ENCODE measurements at places on chromosomes 3 and 15.

DNA sequence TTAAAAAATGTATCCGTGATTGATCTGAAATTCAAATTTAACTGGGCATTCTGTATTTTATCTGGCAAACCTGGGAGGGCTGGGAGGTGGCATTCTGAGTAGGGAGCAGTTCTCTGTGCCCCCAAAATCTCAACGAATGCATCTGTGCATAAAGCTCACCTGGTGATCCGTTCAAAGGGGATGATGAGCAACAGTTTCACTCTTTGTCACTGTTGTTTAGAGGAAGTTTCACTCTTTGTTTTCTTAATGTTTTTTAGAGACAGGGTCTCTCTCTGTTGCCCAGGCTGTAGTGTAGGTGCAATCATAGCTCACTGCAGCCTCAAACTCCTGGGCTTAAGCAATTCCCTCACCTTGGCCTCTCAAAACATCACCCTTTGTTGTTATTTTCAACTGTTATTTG is 186.7 kb downstream of the SSR3 start:
- no peak for DNase-seq

- DNase-seq, result no peak
These were observed 7.3 kb downstream of the SRPRB start for GRCh38 chr3:133812872-133813271.

DNA sequence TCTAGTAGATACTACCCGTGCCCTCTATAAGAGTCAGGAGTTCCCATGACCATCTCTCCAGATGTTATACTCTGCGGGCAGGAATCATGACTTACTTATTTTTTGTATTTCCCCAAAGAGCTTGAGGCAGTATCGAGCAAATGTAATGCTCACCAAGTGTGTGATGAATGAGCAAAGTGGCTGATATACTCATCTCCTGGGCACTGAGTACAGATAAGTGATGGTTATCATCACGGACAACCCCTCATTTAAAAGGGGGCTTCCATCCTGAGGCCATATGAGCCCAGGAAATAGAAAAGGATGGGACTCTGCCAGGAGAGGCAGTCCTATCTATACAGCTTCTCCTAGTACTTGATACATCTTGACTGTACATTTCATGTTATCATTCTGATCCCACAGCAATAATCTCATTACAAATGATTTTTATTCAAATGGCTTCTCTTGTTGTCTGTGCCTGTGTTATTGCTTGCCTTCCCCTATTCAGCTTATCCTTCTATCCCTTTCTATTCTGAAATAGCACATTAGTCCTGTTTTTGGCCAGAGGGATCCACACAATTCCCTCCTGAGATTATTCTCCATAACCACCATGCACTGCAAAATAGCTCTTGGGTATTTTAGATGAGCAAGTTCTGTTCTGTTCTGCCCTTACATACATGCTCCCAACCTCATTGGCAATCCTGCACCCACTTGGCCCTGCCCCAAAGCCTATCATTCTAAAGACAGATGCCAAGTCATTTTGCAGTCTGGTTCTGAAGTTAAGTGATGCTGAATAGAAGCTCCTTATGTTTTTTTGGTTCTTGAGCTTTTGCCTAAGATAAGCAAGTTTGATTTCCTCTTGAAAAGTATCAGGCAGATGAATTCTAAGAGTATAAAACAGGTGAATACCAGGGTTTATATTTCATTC is 48.0 kb upstream of the MRPL3 start:
- no peak for DNase-seq

DNA sequence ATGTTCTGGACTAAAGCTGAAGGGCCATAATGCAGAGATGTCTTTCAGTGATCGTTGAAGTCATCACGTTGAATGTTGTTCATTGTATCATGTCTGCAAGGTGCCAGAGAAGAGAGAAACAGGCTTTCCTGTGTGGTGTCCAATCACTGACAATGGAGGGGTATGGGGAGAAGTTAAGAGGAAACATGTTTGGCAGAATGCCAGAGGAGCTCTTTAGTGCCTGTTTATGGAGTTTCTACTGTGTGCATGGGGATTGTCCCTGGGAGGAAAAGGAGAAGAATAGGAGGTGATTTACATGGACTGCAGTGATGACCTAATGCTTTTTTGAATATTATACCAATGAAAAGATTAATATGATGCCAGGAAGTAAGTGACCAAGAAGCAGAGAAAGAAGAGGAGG is 11.7 kb downstream of the SCAANT1 start:
- no peak for DNase-seq

- no peak for DNase-seq
These were observed 131.4 kb downstream of the CHSY1 start for GRCh38 chr15:101120473-101120872.

GRCh38 chr3:159146856-159147435 is 345.1 kb downstream of the MFSD1 start:
- DNase-seq, result no peak

DNA sequence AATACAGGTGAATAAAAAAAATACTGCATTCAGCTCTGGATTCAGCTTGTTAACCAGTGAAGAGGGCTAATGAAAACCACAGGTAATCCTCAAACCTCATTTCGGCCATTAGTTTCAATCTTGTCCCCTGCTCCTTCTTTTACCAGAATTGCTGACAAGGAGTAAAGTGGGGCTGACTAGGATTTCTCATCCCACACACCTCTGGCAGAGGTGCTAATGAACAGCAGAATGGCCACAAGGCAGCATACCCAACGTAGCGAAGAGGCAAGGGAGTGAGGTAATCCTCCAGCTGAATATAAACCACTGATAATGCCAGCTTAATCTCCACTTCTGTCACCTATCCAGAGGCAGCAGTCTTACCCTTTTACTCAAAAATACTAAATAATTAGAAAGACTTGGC is 248.8 kb upstream of the CDIN1 start:
- no peak for DNase-seq

DNA sequence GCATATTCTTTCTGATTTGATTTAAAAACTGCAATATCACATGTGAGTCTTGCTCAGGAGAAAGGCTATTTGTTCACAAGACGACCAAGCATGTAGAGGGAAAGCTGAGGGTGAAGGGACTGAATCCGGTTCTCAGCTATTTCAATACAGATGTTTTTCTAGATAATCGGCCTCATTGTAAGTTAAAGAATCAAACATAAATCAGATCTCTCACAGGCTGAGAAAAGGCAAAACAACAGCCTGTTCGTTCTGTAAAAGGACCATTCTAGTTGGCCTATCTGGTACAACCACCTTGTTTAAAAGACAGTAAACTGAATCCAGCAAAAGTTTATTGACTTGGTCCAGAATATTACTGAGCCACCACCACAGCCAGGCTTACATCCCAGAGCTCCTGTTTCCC is 1045.7 kb upstream of the CFAP20DC start:
- DNase-seq, result no peak

GRCh38 chr3:38101811-38102443 is 35.0 kb downstream of the ACAA1 start:
- DNase-seq, result no peak

- no peak for DNase-seq
These were observed 16.9 kb upstream of the LPP start for GRCh38 chr3:188137051-188137450.

- DNase-seq, result no peak
These were observed 20.7 kb upstream of the PROK2 start for GRCh38 chr3:71805691-71806090.

DNA sequence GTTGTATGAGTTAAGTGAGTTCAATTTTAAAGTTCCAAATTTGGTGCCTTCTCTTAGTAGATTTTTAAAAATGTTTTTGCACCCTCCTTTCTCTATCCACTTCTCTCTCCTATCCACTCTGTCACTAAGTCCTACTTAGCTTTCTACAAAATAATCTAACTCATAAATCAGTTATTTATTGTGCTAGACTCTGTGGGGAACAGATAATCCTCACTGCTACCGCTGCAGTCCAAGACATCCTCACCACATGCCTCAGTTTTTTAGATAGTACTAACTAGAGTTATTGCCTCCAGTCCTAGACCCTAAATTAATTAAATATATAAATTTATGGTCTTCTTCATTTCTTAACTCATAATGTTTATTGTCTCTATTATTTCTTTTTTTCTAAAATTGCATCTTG is 576.3 kb downstream of the GRM7 start:
- no peak for DNase-seq

GRCh38 chr3:101061312-101061711 is 68.1 kb upstream of the ABI3BP start:
- no peak for DNase-seq

DNA sequence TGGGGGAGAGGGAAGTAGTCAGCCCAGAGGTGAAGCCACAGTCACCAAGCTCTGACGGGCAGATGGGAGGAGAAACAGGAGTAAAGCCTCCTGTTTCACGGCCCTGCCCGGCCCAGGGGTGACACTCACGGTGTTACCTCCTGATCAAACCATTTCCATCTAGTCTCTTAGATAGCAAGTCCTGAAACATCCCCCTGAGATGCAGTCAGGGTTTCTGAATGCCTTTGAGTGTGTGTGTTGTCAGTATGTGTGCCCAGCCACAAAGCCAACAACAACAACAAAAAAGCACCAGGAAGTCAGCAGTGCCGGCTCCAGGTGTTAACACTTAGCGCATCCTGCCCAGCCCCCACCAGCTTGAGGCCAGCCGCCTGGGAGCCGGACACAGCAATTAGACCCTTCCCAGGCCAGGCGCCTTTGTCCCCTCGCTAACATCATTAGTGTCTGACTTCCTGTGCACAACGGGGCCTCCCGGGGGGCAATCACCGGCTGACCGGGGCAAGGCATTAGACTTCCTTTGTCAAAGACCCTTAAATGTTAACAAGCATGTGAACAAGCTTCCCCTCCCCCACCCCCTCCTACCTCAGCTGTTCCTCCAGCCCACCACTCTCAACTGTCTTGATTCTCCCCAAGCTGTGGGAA is 34.5 kb downstream of the IL17RD start:
- peak; percentile 8 for DNase-seq

GRCh38 chr3:7512048-7512447 is 651.1 kb downstream of the GRM7 start:
- DNase-seq, result no peak

DNA sequence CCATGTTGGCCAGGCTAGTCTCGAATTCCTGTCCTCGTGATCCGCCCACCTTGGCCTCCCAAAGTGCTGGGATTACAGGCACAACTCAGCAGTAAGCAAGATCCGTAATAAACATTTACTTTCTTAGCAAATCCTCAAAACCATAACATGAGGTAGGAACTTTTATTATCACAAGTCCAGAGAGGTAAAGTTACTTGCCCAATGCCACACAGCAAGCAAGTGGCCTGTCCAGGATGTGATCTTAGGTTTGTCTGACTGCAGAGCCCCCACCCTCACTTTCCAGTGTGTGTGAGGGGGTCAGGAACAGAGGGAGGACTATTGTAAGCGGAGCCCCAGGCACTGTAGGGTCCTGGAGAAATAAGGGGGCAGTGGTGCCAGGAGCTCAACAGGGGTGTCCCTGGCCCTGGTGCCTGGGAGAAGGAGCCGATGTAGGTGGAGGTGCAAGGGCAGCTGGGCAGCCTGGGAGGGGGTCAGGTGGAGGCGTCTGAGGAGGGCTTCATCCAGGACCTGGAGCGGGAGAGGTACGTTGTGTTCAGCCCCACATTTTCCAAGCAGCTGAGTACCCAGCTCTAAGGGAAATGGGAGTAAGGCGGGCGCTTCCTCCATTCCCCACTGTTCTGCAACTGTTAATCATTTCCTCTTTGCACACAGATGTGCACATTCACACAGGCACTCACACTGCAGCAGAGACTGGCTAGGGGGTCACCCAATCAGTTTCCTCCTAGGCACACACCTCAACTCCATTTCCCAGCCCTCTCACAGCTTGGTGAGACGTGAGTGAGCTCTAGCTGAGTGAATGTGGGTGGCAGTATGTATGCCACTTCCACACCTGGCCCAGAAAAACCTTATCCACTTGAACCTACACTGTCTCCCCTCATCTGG is 5.9 kb downstream of the RPUSD3 start:
- peak; percentile 84 for DNase-seq

DNA sequence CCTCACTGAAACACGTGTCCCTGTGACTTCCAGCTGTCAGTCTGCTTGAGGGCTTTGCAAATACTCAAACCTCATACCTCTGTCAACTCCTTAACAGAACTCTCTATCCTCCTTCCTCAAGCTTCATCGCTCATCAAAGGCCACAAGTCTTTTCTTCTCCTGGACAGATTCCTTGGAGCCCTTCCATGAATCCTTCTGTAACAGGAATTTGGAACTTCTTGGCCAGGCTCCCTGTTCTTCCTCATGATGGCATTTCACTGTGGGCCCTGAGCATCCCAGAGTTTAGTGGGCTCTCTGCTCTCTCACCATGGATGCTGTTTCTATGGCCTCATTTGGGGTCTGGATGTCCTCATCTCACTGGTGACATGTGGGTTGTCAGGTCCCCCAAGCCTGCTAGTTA is 105.0 kb upstream of the TLE3 start:
- no peak for DNase-seq

Measured in body of pancreas (tissue), 4 donors.